ENCODE measurements at places on chromosomes 5 and 9. TPM values are rescaled to one million over a fixed set of nuclear protein-coding genes. Genes with fewer than 3 reads are reported as not detected.

DNA sequence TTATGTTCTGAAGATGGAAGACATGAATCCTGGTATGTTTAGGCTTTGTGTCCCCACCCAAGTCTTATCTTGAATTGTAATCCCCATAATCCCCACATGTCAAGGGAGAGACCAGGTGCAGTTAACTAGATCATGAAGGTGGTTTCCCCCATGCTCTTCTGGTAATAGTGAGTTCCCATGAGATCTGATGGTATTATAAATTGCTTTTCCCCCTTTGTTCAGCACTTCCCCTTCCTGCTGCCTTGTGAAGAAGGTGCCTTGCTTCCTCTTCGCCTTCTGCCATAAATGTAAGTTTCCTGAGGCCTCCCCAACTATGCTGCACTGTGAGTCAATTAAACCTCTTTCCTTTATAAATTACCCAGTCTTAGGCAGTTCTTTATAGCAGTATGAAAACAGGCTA, 229.0 kb downstream of the ARL15 start:
- no peaks in the 10 kb centered on the region for H3K36me3 ChIP-seq
- no peak for DNase-seq
- H3K4me1 ChIP-seq: no peaks in the 10 kb centered on the region

INSL4 gene
- not detected for total RNA-seq

DNA sequence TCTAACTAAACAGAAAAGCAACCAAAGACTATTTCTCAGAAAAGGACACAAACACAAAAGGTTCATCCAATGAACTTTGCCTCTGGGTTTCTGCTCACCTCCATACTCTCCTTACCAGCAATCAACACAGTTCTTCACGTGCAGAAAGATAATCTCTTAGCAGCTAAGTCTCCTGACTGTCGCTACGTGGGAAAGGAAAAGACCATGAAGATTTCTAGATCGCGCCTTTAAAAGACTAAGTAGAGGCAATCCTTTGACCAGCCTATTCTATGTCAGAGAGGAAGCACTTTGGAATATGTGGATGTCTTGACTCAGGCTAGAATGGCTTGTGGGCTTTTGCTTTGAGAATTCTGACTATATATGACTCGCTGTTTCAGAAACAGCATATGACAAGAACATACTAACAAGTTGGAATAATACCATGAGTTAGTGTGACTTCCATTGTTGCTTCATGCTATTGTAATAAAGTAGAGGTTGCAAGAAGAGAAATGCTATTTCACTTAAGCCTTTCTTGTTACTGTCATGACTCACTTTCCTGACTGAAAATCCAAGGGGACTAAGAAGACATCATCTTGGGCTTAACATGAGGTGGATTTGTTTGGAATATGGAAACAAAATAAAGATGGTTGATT, 339.5 kb upstream of the RFX3 start:
- no peaks in the 10 kb centered on the region for H3K27me3 ChIP-seq
- no peaks in the 10 kb centered on the region for H3K4me1 ChIP-seq
- DNase-seq: no peak
- no peak overlapping the region for H3K4me3 ChIP-seq
- no peaks in the 10 kb centered on the region for H3K36me3 ChIP-seq

GRCh38 chr9:105908069-105908468, 213.7 kb downstream of the TMEM38B start:
- no peaks in the 10 kb centered on the region for H3K27me3 ChIP-seq
- no peak overlapping the region for H3K4me3 ChIP-seq
- no peaks in the 10 kb centered on the region for H3K4me1 ChIP-seq
- no peaks in the 10 kb centered on the region for H3K36me3 ChIP-seq
- DNase-seq: no peak

- no peak overlapping the region for H3K27ac ChIP-seq
- H3K27me3 ChIP-seq: no peaks in the 10 kb centered on the region
- no peak for DNase-seq
- no peak overlapping the region for H3K4me3 ChIP-seq
- H3K4me1 ChIP-seq: no peaks in the 10 kb centered on the region
Measured at GRCh38 chr5:75324791-75325190, 12.2 kb upstream of the HMGCR start.

PRRX2 gene
- total RNA-seq: 0.35 TPM

DNA sequence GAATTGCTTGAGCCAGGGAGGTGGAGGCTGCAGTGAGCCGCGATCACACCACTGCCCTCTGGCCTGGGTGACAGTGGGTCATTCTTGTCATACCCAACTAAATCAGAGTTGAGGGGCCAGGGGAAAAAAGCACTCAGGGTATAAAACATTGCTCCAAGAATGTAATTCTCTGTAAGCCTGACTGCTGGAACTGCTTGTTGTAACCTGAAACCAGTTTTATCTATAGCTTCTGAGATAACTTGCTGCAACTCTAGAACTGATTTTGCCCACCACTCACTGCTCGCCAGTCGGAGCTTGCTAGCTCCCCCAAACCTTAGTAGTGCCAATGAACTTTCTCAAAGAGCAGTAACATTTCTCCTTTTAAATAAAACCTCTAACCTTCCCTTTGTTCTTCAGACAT, 9.6 kb upstream of the MSH3 start:
- H3K27ac ChIP-seq: no peak overlapping the region
- no peak overlapping the region for H3K4me3 ChIP-seq
- DNase-seq: no peak
- no peaks in the 10 kb centered on the region for H3K4me1 ChIP-seq
- H3K36me3 ChIP-seq: peaks cover 11% of the 10 kb centered on the region

DNA sequence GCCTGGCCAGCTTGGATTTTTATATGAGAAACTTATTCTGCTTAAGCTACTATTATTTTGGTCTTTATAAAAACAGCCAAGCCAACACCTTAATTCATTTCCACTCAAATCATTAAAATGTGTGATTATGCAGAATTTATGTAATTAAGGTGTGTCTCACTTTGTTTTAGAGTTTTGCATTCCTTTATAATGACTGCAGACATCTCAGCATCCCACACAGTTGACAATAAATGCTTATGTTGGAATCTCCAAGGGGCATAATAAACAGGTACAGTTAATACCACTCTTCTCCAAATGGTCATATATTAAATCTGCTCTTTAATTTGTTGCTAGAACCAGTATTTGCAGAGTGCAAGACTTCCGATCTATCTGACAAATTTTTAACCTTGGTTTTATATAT, 34.3 kb downstream of the ARL15 start:
- H3K4me3 ChIP-seq: no peak overlapping the region
- no peak overlapping the region for H3K27ac ChIP-seq
- no peak for DNase-seq
- H3K36me3 ChIP-seq: no peaks in the 10 kb centered on the region
- H3K4me1 ChIP-seq: no peaks in the 10 kb centered on the region
- H3K27me3 ChIP-seq: no peaks in the 10 kb centered on the region

- H3K4me3 ChIP-seq: no peak overlapping the region
- no peaks in the 10 kb centered on the region for H3K4me1 ChIP-seq
- H3K27ac ChIP-seq: no peak overlapping the region
- no peaks in the 10 kb centered on the region for H3K27me3 ChIP-seq
Measured at GRCh38 chr5:175263776-175264175, 180.2 kb downstream of the DRD1 start.

RAB3C gene
- total RNA-seq: not detected

Data from CD8-positive, alpha-beta memory T cell (primary cell).